AG10803 (cell line): ENCODE measurements at places on chromosomes 13 and 19.

GRCh38 chr19:47492137-47492533 lies 8.1 kb upstream of the KPTN start:
- DNase-seq = no peak

DNA sequence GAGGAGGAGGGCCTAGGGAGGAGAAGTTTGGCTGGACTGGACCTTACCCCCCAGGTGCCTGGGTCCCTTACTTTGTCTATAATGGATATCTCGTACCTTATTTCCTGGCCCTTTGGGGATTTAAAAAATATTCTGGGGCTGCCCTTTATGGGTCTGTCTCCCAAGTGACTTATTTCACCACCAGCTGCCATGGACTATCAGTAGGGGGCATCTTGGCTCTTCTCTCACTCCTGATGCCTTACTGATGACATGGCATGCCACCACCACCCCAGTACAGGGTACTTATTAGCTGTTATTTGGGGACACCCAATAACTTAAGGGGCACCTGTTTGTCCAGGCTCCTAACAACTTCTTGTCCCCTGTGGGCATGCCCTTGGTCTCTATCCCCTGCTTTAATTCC lies 38.0 kb downstream of the NFIX start:
- DNase-seq = peak; percentile 50

GRCh38 chr19:42178791-42179674 lies 38.4 kb downstream of the DEDD2 start:
- DNase-seq = no peak

DNA sequence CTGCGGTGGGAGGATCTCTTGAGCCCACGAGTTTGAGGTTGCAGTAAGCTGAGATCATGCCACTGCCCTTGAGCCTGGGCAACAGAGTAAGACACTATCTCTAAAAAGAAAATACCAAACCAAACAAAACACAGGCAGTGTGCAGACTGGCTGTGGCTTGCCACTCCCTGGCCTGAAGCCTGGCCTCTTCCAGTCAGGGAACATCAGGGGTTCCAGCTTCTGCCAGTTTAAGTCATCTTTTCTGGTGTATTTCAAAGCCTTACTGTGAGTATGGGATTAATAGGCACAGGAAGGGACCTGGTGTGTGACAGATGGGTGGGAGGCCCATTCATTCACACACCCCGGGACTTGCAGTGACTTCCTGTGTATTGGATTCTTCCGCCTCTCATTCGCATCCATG lies 27.0 kb upstream of the F2RL3 start:
- no peak for DNase-seq

GRCh38 chr13:95220611-95221010 lies 80.6 kb downstream of the ABCC4 start:
- no peak for DNase-seq

GRCh38 chr19:21586311-21587116 lies 81.1 kb downstream of the ZNF429 start:
- DNase-seq = no peak

DNA sequence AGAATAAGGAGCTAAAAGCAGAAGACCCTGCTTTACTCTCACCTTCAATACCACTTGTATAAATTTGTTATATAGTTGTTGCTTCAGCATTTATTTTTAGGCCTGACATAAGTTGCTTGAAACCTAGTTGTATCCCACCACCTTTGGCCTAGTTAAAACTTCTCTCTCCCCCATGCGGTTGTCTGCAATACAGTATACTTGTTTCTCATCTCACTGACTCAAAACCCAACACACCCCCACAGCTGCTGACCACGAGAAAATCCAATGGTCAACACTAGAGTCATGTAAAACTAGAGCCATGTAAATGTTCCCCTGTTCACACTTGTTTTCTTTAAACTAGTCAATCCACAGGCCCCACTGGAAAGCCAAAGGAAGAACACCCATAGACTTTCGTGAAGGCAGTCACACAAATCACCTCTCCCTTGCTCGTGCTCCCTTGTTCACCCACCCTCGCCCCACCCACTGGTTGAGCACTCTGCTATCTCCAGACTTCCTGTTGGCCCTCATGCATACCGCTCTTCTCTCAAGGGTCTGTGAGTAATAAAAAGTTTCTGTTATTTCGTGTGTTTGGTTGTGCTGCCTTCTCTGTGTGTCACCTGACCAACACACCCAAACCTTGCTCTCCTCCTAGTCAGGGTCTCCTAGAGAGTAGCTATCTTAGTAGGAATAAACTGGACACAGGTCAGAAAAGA lies 12.9 kb upstream of the CCDC169 start:
- no peak for DNase-seq

GRCh38 chr19:47063874-47064273 lies 15.4 kb upstream of the TMEM160 start:
- no peak for DNase-seq

DNA sequence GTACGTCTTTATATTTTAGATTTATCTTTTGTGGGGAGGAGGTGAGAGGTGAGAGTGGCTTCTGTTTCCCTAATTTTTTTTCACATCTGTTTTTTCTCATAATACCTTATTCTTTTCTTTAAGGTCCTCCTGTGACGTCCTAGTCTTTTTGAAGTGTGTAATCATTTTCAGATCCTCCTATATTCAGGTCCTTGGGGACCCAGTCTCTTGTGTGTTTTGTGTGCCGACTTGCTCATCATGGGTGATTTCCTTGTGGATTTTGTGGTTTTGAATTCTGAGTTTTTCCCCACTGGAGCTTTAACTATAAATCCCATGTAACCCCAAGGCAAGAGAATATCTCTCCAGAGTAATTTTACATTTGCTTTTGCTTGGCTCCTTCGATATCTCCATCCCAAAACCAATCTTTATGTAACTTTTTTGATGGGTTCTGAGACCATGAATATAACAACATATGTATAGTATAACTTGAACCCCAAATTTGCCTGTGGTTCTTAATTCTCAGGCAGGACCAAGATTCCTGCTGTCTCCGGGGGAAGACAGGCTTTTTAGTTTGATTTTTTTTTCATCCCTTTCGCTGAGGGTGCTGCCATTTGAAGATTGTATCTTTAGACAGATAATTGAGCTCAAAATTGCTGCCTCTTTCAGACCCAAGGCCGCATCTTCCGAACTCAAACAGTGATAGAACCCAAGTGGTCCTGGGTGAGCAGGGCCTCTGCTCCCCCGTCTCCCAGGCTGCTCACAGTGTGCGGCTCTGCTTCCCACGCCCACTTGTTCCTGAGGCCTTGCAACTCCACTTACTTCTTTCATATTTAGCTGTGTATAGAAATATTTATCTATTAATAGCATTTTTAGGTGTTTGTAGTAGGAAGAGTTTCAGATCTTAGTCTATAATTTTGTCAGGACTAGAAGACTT lies 59.1 kb upstream of the GPR183 start:
- DNase-seq = no peak

GRCh38 chr19:23415561-23416191 lies 20.4 kb upstream of the ZNF91 start:
- no peak for DNase-seq

DNA sequence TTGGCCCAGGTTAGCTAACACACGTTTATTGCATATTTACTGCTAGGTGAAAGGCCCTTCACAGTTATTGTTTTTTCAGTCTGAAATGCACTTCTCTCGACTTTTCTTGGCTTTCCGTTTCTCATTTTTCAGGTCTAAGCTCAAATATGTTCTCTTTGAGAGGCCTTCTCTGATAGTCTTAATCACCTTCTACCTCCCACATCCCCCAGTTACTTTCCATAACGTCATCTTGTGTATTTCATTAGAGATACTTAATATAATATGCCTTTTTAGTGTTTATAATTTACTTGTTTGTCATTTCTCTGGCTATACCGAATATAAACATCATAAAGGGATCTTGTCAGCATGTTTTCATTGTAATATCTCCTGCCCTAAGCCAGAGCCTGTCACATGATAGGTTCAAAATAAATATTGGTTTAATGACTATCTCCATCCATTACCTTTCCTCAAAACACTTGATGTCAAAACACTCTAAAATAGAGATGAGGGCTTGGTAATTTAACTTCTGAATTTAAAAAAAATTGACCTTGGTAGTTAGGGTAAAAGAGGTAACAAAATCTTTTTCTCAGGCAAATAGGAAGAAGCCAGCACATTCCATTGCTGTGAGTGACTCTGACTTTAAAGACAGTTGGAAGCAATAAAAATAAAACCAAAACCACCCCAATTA lies 168.6 kb upstream of the RFC3 start:
- DNase-seq = no peak

DNA sequence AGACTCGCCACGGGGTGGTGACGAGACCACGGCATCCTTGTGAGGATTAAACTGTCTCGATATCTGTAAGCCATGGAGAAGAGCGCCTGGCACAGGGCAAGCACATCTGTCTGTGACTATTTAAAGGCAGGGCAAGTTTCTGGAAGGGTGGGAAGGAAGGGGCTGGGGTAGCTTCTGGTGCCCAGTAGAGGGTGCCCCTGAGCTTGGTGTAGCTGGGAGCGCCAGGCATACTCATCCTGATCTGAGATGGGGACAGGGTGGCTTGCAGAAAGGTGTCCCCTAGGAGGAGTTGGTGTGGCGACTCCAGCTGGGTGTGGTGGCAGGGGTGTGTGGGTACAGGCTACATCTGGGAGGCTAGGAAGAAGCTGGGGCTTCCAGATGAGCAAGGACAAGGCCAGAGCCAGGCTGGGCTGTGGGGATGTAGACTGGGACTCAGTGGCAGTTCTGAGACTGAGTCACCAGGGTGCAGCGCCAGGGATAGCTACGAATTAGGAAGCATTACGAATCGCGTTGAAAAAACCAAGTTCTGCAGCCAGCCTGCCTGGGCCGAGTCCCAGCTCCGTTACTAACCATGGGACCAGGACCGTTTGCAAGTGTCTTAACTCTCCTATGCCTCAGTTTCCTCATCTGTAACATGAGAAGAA lies 23.1 kb upstream of the ASPDH start:
- no peak for DNase-seq

DNA sequence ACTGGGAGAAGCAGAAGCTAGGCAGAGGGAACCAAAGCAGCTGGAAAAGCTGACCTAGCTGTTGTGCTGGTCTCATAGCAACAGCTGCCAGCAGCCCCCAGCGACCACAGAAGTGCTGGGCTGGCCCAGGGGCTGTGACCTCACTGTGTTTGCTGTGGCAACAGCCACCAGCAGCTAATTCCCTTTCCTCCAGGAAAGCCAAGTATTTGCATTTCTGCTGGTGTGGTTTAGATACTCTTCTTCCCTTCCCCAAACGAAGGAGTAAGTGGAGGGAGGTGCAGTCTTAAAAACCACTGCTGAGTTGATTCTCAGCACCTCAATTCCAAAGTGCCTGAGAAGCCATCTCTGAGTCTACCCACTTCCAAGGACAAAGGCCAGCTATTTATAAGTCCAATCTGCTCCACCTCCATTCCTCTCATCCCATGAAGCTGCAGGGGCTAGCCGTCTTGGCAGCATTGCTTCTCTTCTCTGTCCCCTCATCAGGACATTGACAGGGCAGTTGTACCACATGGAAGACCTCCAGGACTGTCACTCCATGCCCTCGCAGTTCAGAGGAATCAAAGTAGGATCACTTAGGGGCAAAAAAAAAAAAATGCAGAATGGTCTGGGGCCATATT lies 11.5 kb upstream of the CCDC97 start:
- DNase-seq = peak; percentile 93

DNA sequence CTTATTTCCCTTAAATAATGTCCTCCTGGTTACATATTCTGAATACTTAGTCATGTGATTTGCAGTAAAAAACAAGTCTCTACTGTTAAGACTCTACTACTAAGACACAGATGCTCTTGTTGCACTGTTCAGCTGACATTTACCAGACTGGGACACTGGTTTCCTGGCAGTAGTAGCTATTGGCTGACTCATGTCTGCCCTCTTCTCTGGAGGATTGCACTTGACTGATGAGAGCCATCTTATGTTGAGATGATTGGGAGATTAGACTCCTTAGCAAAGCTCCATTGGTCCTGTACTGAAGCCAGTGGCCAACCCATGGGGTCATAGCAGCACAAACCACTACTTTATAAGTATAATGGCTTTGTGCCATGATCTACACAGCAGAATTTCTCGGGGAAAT lies 1672.6 kb upstream of the PCDH20 start:
- DNase-seq = no peak

DNA sequence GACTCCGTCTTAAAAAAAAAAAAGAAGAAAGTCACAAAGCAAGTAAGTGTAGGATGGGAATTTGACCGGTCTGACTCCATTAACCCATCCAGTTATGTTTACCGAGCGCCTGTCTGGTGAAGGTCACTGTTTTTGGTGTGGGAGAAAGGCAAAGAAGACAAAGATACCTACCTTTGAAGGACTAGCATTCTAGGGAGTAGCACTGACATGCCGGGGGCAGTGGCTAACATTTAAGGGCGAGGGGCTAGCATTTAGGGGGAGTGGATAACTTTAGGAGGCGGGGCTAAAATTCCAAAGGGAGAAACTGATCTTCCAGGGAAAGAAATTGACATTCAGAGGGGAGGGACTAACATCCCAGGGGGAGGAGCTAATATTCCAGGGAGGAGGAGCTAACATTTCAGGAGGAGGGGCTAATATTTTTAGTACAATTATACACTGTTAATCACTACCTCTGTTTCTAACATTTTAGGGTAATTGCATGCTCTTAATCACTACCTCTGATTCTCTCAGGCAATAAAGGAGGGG lies 8.7 kb downstream of the GPR32 start:
- DNase-seq = no peak

DNA sequence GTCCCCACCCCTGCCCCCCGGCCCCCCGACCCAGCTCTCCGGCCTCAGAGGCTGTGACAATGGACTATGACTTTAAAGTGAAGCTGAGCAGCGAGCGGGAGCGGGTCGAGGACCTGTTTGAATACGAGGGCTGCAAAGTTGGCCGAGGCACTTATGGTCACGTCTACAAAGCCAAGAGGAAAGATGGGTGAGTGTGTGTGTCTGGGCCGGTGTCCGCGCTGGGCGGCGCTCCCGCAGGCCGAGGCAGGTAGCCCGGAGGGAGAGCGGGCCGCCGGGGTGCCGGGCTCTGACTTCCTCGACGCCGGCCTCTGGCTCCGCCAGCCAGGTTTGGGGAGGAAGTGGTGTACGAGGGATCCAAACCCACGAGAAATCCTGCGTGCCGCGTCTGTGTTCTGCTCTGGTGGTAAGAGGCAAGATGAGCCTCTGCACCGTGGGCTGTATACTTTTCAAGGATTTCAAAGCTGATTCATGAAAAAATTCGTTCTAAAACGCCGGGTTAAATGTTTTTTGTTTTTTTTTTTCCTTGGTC lies 718 bp downstream of the CDK8 start:
- peak; percentile 40 for DNase-seq

DNA sequence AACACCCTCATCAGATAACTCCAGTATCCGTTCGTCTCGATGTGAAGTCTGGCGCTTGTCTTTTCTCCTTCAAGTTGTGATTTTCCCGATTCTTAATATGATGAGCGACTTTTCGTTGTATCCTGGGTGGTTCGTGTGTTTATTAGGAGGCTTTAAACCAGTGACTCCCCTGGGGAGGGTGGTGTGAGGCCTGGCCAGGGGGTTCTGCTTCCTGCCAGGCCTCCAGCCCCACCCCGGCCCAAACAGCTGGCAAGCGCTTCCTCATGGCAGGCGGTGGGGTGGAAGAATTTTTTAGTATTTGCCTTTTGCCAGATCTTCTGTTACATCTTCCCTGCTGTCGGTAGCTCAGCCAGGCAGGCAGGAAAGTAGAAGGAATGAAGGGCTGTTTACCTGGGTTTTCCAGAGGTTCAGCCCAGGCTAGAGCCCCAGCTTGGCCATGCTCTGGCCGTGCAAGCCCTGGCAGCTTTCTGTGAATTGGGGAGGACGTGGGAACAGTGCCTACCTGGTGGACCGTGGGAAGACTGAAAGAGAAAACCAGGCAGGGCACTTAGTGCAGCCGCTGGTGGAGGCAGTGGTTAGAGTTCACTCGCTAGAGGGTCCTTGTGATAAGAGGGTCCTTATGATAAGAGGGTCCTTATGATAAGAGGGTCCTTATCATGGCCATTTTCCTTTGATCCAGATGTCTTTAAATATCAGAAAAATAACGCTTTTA lies 37.7 kb upstream of the DCUN1D2 start:
- no peak for DNase-seq
